Tibial nerve (tissue), 4 donors: ENCODE measurements at places on chromosomes 2 and 18.
A peak's percentile ranks its signal among the peaks of the same experiment; 100 is the strongest.

- DNase-seq: no peak
- no peak overlapping the region for H3K27ac ChIP-seq
These were observed 1284.1 kb upstream of the NXPH2 start for GRCh38 chr2:140064243-140064642.

DNA sequence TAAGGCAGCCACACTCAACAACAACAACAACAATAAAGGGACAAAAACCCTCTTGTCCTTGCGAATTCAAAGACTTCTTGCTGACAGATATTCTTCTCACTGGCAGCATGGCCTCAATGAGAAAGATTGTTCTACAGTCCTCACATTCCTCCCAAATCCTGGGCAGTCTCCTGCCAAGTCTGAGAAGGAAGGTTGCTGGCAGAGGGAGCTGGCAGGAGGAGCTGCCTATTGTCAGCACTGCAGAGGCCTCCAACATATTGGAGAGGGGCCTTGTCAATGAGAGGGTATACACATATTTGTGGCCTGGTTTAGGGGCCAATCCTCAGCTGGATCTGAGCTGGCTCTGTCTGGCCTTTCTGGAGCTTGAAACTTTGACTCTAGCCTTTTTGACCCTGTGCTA is 63.5 kb downstream of the LAMA3 start:
- H3K4me1 ChIP-seq: peaks cover 12% of the 10 kb centered on the region
- no peaks in the 10 kb centered on the region for H3K36me3 ChIP-seq
- no peak overlapping the region for H3K4me3 ChIP-seq
- peak overlapping the region; percentile 72 for H3K27ac ChIP-seq
- DNase-seq: no peak

DNA sequence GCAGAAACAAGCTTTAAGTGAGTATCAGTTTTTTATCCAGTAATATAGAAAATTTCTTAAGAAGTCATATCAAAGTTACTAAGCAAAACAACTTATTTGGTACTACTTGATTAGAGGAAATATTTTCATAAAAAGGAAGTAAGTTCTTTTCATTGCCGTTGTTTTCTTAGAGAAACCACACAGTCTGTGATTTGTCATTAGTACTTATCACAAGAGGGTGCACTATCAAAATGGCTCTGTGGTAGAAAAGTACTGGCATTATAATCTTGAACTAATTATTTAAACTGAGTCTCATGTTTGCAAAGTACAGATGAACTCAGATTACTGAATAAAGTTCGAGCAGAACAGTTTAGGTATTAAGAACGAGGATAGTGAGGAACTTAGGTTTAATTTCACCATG is 93.4 kb downstream of the IKZF2 start:
- no peak for DNase-seq
- no peak overlapping the region for H3K27ac ChIP-seq
- H3K27me3 ChIP-seq: no peaks in the 10 kb centered on the region
- no peak overlapping the region for H3K4me3 ChIP-seq
- H3K4me1 ChIP-seq: no peaks in the 10 kb centered on the region

- DNase-seq: peak; percentile 65
- H3K4me1 ChIP-seq: peaks cover 7% of the 10 kb centered on the region
- no peaks in the 10 kb centered on the region for H3K27me3 ChIP-seq
- H3K4me3 ChIP-seq: no peak overlapping the region
- H3K27ac ChIP-seq: no peak overlapping the region
These were observed 401.2 kb downstream of the GALR1 start for GRCh38 chr18:77650799-77651385.
